Stimulated activated CD8-positive, alpha-beta memory T cell treated with anti-CD3 and anti-CD28 coated beads, Interleukin-7, amount 100 ng/mL, for 1 hour (primary cell): ENCODE measurements at places on chromosomes 3 and 15.

- no peak for DNase-seq
Observed at GRCh38 chr3:120713262-120713661, 29.1 kb downstream of the RABL3 start.

GRCh38 chr3:187296058-187296457 is 4.5 kb upstream of the MASP1 start:
- no peak for DNase-seq

DNA sequence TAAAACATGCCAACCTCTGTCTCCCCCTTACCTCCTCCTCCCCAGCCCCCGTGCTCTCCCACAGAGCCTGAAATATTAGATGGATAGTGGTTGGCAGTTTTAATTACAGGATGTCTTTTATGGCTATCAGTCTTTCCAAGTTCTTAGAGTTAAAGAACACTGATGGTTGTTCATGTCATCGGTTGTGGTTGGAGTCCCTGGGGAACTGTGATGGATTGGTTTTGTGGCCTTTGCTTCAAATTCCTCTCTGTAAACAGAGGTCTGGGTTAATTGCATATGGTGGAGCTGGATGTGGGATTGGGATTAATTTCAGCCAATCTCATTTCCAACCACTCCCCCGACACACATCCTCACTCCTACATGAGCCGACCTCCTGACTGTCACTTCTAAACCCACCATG is 164.5 kb upstream of the PROK2 start:
- DNase-seq: no peak

GRCh38 chr15:49706805-49707204 is 86.0 kb downstream of the DTWD1 start:
- DNase-seq: no peak

DNA sequence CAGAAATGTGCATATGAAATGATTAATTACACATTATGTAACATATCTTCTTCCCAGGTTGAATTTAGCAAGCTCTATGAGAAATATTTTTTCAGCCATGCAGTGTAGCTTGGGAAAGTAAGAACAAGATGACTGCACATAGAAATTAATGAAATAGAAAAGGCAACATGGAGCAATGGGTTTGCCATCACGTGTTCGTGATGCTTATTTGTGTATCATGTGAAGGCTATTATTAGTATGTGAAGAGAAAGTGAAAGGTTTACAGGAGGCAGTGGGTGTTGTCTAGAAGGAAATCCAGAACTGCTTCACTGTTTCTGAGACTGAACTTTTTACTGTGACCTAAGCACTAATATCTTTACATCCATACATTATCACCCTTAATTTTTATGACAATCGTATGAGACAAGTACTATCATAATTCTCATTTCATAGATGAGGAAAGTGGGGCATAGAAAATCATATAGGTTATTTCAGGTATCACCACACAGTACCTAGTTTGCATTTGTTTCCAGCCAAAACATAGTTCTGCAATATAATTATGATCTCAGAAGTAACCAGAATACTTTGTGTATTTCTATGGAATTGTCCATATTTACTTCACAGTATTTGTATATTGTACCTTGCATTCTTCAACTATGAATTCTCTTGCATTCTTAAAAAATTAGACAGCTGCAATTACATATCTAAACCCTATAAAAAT is 14.9 kb downstream of the SERPINI1 start:
- DNase-seq: no peak

- no peak for DNase-seq
Observed at GRCh38 chr15:99073008-99073717, 31.7 kb upstream of the SYNM start.

DNA sequence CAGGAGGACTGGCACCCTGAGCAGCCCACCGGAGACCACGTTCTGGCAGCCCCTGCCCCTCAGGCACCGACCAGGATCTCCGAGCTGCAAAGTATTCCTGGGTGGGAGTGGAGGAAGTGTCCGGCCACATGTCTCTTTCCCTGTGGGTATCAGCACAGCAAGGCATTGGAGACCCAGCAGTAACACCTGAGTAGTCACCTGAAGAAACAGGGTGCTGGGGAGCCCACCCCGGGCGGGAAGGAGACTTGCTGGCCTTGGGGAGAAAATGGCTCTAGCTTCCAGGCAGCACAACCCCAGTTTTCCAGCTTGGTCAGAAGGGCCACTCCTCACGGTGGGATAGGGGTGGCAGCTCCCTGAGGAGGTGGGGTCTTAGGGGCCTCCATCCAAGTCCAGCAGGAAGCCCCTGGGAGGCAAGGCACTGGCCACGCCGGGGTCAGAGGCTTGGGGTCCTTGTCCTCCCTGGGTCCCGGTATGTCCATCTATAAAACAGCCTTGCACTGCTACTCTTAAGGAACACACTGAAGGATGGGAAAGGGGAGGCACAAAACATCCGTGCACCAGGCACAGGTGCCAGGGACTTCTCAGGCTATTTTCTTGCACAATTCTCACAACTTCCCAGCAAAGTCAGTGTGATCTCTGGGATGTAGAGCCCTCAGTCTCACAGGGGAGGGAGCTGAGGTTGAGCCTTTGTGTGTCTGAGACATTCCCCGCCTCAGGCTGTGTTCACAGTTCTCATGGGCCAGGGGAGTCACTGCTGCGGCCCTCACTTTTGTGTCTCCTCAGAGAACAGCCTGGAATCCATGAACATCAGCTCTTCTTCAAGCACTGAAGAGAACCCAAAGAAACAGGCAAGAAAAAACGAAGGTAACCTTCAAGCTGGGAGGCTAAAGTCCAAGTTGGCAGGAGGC is 11.9 kb downstream of the CFAP100 start:
- no peak for DNase-seq

DNA sequence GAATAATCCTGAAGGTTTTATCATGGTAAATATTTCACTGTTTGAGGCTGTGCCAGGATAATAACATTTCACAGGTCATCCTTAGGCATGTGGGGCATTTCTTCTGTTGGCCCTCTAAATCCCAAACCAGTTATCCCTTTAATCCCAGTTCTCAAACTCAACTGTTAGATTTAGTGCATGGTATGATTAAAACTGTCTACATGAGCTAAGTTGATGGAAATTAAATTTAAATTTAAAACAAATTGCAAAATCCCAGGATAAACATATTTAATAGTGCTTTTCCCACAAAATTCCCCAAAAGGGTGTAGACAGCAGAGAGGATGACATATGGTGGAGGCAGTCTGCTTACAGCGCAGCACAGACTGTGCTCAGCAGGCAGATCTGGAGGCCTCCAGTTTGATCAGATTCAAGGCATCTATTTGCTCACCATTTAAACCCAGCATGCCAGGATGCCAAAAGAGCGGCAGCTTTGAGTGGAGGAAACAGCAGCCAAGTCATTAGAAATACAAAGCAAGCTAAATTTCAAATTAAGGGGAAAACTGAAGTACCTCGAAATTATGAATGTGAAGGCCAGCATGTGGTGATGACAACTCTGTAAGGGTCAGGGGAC is 325.8 kb downstream of the KCNH8 start:
- no peak for DNase-seq

DNA sequence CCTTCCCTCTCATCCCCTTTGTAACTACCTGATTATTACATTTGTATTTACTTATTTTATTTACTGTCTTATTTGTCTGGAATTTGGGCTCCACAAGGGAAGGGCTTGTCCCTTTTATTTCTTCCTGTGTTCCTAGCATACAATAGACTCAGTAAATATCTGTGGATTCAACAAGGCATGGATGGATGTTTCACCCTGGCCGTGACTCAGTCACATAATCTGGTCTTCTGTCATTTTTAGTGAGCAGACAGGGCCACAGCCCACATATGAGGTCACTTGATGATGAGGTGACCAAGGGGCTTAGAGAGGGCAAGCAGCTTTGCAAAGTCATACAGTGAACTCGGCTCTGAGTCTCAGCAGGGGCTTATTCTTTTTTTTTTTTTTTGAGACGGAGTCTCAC is 7.8 kb upstream of the DAG1 start:
- no peak for DNase-seq

GRCh38 chr3:17194116-17194515 is 309.4 kb downstream of the PLCL2 start:
- DNase-seq: no peak

DNA sequence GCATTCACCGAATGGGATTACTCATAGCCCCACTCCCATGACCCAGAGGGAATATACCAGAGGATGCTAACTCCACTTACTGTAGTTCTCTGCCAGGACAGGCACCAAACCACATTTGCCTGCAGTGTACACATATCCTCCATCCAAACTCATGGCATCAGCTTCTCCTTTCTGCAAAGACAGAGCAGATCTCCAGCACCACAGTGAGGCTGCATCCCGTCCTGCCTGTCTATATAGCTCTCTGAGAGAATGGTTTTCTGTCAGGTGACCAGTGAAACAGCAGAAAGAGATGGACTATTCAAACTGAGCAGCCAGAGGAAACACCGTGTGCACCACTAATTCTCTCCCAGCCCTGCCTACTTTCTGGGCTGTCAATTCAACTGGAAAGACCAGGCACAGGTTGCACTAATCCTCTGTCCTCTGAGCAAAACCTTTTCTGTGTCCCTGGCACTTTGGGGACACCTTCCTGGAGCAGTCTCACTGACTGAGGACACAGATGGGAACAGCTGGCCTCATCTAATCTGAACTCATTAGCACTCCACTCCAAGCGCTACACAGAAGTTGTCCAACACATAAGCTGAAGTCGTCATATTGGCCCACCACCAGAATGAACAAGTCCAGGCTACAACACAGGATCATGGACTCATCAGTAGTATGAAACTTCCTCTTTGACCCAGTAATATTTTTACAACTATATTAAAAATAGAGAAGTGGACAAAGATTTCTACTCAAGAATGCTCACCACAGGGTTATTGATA is 17.3 kb downstream of the LTF start:
- DNase-seq: no peak

- DNase-seq: no peak
Observed at GRCh38 chr15:36400936-36401585, 178.4 kb upstream of the CDIN1 start.

GRCh38 chr3:88195951-88196434 is 46.2 kb downstream of the C3orf38 start:
- no peak for DNase-seq

DNA sequence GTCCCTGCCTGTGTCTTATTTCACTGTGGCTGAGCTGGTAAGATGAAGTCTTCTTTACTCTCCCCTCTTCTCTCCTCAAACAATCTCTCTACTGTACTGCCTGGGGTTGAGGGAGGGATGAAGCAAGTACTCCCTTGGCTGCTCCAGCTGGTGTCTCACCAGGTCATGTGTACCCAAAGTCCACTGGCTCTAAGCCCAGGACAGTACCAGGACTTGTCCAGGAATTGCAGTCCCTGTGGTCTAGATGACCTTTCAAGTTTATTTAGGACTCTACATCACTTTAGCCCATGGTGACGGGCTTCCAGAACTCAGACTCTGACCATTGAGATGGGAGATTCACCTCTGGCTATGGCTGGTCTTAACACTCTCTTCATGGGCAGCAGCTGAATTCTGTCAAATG is 17.5 kb upstream of the SLC27A2 start:
- DNase-seq: no peak
